ENCODE measurements at places on chromosomes 5 and 9.

DNA sequence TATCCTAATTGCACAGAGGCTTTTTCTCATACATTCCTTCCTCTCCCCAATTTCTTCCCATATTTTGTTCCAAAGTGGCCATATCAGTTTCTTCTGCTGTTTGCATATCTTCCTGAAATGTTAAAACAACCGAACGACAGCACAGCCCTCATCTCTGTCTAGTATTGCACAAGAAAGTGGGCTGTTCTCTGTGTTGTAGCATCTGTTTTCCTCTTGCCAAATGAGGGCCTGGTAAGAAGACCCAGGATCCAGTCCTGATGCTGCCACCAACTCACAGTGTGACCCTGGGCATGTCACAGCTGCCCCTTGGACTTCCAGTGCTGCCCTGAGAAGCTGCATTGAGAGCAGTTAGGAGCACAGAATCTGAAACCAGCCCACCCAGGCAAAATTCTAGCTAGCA lies 4.1 kb downstream of the SLC31A2 start:
- no peak for DNase-seq

DNA sequence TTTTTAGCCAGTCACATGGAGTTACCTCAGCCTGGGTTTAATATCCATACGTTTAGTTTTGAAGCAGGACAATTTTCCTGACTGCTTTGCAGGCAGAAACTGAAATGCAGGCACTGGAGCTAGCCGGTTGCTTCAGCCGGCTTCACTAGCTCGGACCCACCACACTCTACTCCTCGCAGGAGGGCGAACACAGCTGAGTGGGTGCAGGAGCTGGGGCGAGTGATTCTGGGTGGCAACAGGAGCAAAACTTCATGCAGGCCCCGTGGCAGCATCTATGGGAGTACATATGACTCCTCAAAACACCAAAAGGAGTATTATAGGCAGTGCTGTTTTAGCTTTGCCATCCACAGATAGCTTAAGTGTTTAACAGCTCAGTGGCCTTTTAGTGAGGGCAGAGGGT lies 1211.8 kb upstream of the NUDT12 start:
- DNase-seq: no peak

- no peak for DNase-seq
Observed at GRCh38 chr5:136051486-136052220, 22.9 kb downstream of the TGFBI start.

DNA sequence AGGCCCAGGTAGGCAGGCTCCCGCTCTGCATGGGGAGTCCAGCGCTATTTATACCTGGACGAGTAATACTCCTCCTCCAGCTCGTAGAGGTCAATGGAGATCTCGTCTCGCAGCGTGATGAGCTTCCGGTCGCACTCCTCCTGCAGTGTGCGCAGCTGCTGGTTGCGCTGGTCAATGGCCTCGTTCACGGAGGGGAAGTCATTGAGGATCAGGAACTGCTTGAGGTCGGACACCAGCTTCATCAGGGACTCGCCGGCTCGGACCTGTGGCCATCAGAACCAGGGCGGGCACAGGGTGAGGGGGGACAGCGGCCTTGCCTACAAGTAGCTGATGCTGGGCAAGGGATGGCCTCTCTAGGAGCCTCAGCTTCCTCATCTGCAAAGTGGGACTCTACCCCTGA lies 3.9 kb downstream of the MED22 start:
- DNase-seq: no peak

- no peak for DNase-seq
Observed at GRCh38 chr5:173634465-173634983, 18.1 kb upstream of the BOD1 start.

DNA sequence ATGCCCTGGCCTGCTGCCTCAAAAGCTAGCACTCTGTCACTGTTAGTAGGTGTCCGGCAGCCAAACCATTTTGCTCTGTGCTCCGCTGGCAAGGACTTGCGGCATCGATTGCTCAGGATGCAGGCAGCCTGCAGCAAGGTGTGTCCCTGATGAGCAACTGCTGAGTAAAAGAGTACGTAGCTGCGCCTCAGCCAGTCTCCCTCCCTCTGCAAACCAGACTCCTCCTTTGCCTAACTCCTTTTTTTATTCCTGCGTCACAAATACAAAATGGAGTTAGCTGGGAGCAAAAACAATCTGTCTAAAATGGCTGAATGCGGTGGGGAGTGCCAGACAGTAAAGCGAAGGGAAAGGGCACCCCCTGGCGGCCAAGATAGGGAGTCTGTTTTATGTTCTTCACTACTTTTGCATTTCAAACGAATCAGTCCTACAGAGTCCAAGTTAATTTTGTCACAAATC lies 61.1 kb downstream of the DIAPH1 start:
- peak; percentile 88 for DNase-seq

DNA sequence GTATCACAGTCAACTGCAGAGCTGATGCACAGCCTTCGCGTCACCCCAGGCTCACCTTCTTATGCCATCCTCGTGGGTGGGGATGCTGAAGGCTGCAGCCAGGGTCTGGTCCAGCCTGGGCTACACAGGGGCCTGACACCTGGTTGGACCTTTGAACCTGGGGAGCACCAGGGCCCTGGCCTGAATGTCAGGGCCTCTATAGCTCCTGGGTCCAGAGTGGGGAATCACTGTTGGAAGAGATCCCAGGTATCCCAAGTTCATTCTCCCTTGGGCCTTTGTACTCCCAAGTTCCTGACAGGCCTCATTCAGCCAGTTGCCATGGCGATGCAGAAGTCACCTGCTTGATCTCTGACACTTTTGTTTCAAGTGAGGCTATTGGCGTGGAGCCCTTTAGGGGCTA lies 43.8 kb downstream of the ZNF618 start:
- DNase-seq: no peak

- DNase-seq: no peak
Observed at GRCh38 chr9:94973451-94973941, 247.0 kb downstream of the AOPEP start.

- DNase-seq: no peak
Observed at GRCh38 chr5:5932824-5933223, 445.5 kb downstream of the MED10 start.

DNA sequence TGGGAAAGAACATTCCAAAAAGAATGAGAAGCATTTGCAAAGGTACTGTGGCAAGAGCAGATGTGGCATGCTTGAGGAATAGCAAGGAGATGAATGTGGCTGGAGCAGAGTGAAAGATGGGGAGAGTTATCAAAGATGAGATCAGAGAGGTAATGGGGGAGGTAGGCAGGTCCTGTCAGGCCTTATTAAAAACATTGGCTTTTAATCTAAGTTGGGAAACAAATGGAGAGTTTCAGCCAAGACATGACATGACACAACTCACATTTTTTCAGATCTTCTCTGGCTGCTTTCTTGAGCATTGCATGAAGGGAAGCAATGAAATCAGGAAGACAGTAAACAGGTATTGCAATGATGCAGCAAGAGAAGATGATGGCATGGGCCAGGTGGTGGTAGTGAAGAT lies 120.3 kb downstream of the MUSK start:
- DNase-seq: no peak

DNA sequence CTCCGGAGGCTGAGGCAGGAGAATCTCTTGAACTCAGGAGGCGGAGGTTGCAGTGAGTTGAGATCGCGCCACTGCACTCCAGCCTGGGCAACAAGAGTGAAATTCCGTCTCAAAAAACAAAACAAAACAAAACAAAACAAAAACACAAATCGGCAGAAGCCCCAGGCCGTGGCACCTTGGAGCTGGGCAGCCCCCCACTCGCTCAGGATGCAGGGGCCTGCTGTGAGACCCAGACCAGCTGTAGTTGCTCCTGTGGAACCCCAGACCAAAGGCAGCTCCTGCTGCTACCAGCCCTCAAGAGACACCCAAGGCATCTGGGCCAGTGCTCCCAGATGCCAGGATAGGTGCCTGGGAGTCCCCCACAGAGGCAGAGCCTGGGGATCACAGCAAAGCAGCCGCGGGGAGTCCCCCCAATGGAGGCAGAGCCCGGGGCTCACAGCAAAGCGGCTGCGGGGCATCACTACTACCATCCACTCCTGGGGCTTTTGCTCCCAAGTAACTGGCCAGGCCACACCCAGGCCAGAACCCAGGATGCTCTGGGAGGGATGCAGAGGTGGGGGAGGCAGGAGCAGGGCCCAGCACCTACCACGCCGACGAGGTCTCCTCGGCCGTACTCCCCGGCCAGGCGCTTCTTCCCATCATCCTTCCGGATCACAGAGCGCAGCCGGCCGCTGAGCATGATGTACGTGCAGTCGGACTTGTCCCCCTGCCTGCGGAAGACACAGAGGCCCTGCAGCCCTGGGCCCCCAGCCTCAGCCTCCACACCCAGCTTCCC lies 37.7 kb upstream of the NSMF start:
- no peak for DNase-seq

- DNase-seq: no peak
Observed at GRCh38 chr5:180090769-180091546, 19.4 kb upstream of the RNF130 start.

DNA sequence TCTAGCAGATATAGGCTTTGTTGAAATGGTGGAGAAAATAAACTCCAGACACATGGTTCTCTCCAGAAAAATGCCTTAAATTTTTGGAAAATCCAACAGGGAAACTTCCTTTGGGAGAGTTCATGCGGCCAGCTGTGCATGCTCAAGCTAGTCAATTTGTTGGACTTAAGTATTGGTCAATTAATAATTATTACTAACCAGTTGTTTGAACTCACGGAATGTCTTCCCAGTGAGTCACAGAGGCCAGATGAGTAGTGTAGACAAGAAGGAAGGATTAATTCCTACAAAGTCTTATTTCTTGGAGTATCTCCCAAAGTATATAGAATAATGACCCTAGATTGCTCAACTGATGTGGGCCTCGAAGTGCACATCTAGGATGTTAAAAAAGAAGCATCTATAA lies 103.6 kb downstream of the MACIR start:
- DNase-seq: no peak

DNA sequence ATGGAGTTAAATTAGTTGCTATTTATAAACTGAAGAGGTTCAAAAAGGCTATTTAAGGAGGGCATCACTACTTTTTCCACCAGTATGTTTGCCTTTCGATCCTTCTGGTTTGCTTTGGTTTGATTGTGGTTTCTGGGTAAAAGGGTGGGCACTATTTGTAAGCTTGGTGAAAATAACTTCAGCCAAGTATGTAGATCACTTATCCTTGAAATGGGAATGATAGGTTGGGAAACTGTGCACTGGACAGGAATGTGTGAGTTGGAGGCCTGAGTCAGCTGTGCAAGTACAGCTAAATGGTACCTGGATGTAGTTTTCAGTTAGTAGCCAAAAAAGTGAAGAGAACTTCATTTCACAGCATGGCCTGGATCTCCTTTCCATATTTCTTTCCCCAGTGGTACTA lies 466.2 kb downstream of the ENC1 start:
- no peak for DNase-seq

- no peak for DNase-seq
Observed at GRCh38 chr5:132876020-132876759, 2.7 kb downstream of the LEAP2 start.

- no peak for DNase-seq
Observed at GRCh38 chr5:95936812-95937397, 24.7 kb downstream of the ELL2 start.

DNA sequence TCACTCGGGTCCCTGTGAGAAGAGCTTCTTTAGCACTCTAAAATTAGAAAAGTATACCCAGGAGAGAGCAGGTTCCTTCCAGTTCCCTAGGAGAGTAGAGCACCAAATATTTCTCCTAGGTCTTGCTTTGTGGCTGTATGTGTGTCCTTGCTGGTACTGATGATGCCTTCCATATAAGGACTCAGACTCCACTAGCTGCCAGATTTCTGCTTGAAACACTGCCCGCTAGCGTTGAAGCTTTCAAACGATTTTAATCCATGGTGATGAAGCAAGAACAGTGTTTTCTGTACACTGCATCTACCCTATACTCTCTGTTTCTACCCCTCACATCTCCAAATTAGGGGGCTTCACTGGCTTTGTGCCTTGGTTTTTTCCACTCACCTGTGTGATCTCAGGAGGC lies 2.4 kb upstream of the SMC2 start:
- DNase-seq: no peak

GRCh38 chr5:20974426-20974825 lies 986.4 kb upstream of the CDH18 start:
- no peak for DNase-seq

DNA sequence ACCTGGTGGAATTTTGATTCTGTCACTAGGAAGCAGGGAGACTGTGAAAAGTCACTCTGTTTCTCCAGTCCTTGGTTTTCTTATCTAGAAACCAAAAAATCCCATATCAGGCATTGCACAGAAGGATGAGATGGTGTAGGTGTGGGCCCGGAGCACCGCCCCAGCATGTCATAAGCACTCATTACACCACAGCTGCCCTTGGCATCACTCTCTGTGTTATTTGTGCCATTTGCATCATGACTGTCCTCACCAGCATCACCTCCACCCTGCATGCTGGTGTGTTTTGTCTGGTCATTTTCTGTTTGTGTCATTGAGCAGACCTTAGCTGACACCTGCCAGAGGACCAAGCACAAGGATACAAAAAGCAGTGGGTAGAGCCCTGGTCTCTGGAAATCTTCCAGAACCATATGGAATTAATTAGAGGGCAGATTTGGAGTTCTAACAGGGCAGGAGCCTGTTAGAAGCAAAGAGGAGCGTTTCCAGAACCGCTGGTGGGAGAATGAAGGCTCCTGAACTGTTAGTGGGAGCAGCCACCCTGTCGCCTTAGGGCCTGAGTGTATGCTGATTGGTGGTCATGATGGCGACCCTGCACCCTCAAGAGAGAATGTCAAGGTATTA lies 99.3 kb downstream of the AMBP start:
- DNase-seq: no peak

DNA sequence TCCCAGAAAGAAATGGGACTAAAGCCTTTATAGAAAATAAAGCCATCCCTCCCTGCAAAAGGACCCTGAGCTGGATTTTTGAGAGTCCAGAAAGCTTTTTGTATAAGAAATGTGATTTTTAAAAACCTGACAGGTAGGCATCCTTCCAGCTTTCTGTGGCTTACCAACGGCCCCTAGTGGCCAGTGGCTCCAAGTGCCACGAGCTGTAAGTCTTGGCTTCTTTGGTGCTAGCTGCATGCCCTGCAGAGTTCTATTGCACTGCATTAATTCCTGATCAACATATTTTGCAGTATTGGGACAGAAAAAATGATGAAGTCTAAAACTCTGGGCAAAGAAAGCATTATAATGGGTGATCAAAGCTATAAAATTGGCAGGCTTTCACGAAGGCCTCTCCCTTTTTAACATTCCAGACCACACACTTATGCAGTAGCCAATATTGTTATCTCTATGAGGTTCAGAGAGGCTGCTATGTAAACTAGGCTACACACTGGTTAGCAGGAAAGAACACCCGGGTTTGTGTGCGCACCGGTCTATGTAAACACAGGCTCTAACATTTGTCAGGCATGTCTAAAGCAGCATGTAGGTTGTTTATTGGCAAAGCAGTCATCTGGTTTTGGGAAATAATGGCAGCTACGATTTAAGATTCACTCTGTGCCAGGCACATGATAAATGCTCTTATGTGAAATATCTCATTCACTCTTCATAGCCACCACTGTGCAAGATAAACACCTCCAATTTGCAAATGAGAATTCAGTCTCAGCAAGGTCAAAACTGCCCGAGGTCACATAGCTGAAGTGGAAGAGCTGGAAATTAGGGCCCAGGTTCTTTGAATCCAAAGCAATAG lies 55.2 kb downstream of the NMUR2 start:
- DNase-seq: no peak
